ENCODE measurements at places on chromosomes 11 and 22. TPM values are rescaled to one million over a fixed set of nuclear protein-coding genes. Genes with fewer than 3 reads are reported as not detected.

Gene KCNK4
- not detected for total RNA-seq

Gene DGAT2
- 5.7 TPM for total RNA-seq

Gene NLRX1
- total RNA-seq = 20.7 TPM

Gene PIH1D2
- 1.5 TPM for total RNA-seq

Gene PLAAT5
- total RNA-seq = 2.9 TPM

Gene UBQLN3
- total RNA-seq = not detected

Gene OR8G5
- not detected for total RNA-seq

Gene CRYBB2
- not detected for total RNA-seq

Gene NLRP6
- 0.24 TPM for total RNA-seq

Gene DEFB131B
- total RNA-seq = not detected

Gene PARVG
- 5.3 TPM for total RNA-seq

Gene UPK3A
- not detected for total RNA-seq

Data from right cardiac atrium (tissue), 5 donors.